ENCODE measurements at places on chromosomes 1 and 21.

DNA sequence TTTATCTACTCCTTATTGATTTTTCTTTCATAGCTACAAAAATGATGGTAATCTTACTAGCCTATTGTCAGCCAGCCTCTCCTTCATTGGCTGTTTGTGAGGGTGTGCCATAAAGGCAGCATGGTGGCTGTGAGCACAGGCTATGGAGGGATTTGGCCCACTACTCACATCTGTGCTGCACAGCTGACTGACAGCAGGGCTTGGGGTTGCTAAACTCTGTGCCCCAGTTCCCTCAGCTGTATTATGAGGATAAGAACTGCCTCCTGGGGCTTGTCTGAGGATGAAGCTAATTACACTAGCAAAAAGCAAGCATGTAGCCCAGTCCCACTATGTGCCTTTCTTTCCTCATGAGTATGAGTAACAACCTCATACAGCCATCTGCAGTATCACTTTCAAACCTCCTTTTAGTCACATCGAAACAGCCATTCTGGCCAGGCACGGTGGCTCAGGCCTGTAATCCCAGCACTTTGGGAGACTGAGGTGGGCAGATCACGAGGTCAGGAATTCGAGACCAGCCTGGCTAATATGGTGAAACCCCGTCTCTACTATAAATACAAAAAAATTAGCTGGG is 66.2 kb downstream of the COQ8A start:
- no peak for DNase-seq

DNA sequence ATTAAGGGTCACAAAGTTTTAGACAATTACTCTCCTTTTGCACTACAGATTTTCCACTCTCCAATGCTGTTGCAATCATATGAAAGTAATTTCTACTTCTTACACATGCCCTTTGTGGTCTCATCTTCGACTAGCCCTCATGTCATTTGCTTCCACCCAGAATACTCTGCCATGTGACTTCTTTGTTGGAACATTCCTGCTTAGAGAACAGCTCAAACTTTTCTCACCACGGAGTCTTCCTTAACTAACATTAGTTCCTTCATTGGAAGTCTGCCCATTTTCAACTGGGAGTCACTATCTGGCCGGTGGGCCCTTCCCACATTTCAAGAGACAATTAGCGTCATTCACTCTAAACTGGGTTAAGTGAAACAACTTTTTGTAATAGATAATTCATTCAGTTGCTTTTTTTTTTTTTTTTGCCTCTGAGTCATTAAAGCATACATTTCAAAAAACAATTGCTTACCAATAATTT is 142.6 kb upstream of the PALMD start:
- DNase-seq, result no peak

DNA sequence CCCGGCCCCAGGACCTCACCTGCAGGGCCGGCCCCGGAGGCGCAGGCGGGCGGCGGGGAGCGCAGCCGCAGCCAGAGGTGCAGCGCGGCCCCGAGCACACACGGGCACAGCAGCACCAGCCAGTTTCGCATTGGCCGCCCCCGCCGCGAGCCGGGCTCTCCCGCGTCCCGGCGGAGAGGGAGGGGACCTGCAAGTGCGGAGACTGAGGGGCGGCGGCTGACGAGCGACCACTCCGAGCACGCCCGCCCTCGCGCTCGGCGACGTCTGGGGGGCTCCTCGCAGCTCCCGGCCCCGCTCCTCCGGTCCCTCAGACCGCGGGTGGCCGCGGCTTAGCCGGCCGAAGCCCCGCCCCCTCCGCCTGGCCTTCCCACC is at the start of gene B3GALNT2:
TSS of gene B3GALNT2 (minus strand) at position 331 of the 372 bp plus-strand sequence. CDS start at position 131, 200 bp downstream.
- DNase-seq, result no peak

GRCh38 chr1:61435226-61435625 is 289.7 kb downstream of the TM2D1 start:
- no peak for DNase-seq

DNA sequence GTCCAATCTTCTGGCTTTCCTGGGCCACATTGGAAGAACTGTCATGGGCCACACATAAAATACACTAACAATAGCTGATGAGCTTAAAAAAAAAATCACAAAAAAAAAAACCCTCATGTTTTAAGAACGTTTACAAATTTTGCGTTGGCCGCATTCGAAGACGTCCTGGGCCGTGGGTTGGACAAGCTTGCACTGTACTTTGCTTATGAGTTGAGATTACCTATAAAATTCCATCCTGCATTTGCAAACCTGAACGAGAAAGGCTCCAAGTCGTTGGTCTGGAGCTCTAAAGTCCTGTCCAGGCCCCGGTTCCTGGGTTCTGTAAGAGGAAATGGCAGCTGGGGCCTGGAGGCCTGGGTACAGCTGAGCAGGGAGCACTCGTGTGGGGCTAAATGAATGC is 51.4 kb downstream of the KIAA1614 start:
- DNase-seq, result no peak

DNA sequence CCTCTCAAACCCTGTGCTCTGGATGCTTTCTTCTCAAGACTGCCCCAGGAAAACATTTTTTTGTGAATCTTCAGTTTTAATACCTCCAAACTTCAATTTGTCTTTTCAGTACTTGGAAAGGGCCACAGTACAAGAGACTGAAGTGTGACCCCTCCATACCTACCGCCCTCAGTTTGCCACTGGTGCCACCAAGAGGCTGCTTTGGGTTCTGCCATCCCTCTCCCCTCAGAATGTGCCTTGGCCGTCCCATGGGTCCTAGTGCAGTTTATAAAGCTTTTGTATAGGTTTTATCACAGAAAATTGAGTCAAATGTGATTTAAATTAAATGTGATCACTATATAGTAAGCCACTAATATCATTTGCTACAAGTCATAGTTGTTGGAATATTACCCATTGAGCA is 60.8 kb upstream of the PGD start:
- no peak for DNase-seq

DNA sequence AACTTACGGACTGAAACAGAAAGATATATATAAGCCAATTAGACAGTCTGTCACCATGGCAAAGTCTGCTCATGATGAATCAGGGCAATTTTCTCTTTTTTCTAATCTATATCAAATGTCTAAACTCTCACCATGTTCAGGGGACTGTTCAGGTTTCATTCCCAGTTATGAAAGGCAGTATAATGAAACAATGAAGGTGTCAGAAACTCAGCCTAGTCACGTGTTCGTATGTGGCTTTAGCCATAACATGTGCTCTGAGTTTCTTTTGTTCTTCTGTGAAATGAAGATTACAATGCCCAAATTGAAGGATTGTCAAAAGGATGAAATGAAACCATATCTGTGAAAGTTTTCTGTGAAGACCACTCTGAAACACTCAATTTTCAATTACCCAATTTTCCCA is 392.9 kb downstream of the DSCAM start:
- DNase-seq, result no peak

DNA sequence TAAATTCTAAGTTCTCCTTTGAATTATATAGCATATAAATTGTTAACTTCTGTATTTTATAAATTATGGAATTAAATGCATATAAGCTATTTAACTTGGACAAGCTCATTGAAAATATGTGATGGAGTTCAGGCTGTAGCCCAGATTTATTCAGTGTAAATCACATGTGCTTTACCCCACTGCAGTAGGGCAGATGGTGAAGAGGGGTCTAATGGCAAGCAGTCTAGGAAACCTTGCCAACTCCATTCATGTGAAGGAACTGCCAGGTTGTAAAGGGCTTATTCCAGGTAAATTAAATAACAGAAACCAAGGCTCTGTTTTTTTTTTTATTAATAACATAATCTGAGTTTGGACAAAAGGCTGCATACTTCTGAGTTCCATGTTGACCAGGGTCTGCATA is 243.2 kb downstream of the NCAM2 start:
- no peak for DNase-seq

Data from stimulated activated CD4-positive, alpha-beta T cell treated with anti-CD3 and anti-CD28 coated beads, Interleukin-4, amount 100 ng/mL, for 4 hours (primary cell).